ENCODE measurements at places on chromosomes 3 and 15.

- DNase-seq = no peak
Measured at GRCh38 chr15:49085696-49086459, 39.6 kb upstream of the SECISBP2L start.

DNA sequence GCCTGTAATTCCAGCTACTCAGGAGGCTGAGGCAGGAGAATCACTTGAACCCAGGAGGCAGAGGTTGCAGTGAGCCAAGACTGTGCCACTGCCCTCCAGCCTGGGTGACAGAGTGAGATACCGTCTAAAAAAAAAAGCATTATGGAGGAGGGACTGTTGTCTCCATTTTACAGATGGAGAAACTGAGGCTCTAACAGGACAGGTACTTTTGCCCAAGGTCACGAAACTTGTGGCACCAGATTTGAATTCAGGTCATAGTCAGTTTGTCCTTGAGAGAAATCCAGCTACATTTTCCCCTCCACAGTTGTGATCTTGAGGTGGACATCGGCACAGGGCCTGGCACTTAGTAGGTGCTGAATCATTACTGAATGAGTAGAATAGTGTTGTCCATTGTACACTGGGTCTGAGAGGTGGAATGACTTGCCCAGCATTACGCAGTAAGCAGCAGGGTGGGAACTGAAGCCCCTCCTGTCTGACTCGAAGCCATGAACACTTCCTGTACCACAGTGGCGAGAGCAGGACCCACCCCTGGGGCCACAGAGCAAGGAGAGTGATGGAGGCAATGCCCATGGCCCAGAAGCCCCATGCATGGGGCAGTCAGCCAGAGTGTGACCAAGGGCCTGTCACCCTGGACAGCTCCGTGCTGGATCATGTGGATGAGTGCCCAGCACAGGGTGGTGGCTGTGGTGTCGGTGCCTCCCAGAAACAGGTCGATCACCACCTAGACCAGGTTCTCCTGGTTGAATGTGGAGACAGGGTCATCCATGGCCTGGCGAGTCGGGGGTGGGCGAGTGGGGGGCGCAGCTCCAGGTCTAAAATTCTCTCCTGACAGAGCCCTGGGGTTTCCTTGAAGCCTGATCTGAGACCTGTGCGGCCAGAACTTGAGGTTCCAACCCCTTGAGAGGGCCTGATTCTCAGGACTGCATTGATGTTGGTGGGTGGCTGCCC is 20.4 kb upstream of the PARL start:
- DNase-seq = no peak

DNA sequence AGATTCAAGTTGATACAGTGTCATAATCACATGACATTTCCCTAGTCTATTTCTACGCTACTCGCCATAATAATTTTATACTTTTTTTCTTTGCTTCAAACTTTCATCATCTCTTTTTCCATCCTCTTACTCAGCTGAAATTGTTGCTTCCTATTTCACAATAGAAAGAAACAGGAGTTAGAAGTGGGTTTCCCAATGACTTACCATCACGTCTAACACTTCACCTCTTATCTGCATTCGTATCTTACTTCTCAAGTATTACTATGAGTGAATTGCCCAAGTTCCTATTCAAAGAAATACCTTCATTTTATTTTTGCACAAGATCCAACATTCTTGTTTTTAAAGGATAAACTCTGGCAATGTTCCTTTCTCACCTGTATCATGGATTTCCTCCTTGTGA is 1539.9 kb downstream of the SI start:
- DNase-seq = no peak

DNA sequence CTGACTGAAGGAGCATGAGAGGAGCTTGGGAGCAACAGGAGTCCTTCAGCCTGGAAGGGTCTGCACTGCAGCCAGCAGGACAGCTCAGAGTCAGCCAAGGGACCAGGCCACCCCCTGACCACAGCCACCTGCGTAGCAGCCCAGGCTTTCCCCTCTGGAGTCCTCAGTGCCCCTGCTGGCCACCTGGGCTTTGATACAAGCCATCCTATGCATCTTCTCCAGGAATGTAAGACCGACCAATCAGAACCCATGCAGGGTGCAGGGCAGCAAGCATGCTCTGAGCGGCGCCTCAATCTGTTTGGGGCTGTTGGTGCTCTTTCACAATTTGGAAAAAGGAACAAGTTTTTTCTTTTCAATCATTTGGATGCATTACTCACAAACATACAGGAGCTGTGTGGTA is 52.0 kb downstream of the DZIP1L start:
- DNase-seq = no peak

DNA sequence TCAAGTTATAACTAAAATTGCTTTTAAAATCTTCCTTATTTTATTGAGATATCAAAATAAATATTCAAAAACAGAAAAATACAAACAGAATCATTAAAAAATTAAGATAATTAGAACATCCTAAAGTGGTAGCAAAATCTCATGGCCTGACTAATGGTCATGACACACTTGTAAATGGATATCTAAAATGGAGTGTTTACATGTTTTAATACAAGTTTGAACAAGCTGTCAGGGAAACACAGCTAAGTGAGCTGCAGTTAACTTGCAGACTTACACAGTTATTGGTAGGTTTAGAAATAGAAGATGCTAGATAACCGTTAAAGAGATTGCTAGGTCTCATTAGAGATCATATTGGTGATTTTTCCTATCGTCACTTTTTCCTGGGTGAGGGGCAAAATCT is 242.3 kb downstream of the LPP start:
- no peak for DNase-seq

DNA sequence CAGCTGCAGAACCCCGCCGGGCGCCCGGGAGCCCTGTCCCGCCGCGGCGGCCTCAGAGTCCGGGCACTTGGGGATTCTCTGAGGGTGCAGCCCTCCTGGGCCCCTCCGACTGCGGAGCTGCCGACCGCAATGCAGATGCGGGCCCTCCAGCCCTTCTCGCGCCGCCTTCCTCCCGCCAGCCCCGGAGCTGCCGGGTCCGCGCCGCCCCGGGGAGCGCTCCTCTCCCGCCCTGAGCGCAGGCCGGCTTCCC is 320 bp upstream of the ACAN start:
- no peak for DNase-seq

- no peak for DNase-seq
Measured at GRCh38 chr3:39468108-39468436, 592 bp downstream of the MOBP start.

- no peak for DNase-seq
Measured at GRCh38 chr15:83914906-83915305, 261.0 kb downstream of the ADAMTSL3 start.

DNA sequence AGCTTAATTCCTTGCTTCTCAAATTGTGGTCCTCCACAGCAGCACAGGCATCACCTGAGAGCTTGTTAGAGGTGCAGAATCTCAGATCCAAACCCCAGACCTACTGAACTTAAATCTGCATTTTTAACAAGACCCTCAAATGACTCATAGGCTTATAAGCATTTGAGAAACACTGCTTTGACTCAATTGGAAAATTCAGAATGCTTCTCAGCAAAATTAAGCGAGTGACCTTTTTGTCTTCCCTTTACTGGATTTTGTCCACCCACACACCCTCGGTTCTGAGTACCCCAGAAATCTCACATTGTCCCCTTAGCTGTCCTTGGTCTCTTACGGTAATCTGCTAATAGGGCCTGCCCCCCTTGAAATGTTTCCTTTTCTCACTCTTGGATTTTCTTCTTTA is 17.9 kb downstream of the CD80 start:
- no peak for DNase-seq

- no peak for DNase-seq
Measured at GRCh38 chr15:34275721-34276120, 50.9 kb downstream of the EMC4 start.

DNA sequence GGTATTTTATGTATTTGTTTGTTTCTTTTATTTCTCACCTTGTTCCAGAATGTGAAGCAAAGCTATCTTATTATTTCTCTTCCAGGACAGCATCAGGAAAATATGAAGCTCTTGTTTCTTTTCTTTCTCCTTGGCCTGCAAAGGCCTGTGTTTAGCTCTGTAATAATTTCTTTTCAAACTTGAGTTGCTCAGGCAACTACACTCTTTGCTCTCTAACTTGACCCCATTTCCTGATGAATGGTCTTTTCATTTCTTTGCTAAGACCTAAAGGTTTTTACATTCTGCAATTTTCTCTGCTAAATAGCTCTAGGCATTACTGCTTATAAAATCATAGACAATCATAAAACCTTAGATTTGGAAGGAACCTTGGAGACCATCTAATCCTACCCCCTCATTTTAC is 26.2 kb upstream of the ZNF770 start:
- DNase-seq = no peak

- DNase-seq = no peak
Measured at GRCh38 chr3:155697542-155697941, 47.3 kb downstream of the PLCH1 start.

DNA sequence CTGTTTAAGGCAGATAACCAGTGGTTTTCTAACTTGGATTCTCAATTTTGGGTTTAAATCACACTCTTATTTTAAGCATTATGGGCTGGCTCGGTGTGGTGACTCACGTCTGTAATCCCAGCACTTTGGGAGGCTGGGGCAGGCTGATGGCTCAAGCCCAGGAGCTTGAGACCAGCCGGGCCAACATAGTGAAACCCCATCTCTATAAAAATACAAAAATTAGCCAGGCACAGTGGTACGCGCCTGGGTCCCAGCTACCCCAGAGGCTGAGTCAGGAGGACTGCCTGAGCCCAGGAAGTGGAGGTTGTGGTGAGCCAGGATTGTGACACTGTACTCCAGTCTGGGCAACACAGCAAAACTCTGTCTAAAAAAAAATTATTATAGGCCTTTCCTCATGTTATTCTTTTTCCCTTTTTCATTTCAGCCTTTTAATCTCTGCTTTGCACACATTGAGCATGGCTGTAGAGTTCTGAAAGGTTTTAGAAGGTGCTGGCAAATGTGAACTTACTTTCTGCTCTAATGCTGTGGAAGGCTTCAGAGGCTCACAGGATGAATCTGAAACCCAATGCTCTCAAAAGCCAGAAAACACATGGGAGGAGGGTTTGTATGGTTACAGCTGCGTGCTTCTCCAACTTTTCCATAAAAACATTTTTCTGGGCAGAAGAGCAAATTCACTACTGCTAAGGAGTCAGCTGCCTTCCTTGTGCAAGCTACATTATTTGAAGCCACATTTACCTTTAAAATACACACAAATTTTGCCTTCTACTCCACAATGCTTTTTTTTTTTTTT is 32.5 kb downstream of the CHAC1 start:
- DNase-seq = no peak

DNA sequence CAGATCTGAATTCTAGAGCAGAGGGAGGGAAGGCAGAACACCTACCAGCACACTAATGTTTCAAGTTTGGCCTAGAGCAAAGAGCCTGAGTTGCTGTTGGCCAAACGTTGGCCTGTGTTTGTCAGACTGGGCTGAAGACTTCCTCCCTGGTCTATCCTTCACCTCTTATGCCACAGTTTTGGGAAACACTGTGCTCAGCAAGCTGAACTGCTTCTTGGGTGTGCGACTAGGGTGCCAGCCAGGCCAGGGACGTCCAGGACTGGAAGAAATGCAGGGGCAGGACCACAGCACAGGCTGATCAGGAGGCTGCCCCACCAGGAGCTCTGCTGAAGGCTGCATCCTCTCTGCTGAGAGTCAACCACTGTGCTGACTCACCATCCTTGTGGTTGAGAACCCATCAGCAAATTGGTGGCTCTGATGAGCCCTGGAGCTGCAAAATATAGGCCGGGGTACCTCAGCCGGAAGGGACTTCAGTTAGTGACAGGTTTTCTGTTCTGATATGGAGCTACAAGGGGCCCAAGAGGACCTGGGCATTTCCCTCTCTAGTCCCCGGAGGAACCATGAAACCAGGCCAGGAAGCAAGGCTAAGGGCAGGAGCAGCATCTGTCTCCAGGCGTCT is 131.6 kb upstream of the RASGRP1 start:
- no peak for DNase-seq

DNA sequence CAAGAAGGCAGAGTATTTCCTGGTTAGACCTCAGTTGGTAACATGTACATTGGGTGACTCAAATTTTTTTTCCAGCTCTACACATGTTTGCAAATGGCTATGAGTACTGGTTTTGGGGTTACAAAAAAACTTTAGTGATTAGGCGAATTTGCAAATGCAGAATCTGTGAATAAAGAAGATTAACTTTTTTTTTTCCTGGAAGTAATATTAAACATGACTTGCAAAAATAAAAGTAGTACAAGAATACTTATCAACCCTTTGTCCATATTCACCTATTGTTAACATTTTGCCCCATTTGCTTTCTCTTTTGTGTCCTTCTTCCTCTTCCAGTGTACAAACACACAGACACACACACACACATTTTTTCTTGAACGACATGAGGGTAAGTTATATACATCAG is 47.6 kb upstream of the RYK start:
- no peak for DNase-seq

DNA sequence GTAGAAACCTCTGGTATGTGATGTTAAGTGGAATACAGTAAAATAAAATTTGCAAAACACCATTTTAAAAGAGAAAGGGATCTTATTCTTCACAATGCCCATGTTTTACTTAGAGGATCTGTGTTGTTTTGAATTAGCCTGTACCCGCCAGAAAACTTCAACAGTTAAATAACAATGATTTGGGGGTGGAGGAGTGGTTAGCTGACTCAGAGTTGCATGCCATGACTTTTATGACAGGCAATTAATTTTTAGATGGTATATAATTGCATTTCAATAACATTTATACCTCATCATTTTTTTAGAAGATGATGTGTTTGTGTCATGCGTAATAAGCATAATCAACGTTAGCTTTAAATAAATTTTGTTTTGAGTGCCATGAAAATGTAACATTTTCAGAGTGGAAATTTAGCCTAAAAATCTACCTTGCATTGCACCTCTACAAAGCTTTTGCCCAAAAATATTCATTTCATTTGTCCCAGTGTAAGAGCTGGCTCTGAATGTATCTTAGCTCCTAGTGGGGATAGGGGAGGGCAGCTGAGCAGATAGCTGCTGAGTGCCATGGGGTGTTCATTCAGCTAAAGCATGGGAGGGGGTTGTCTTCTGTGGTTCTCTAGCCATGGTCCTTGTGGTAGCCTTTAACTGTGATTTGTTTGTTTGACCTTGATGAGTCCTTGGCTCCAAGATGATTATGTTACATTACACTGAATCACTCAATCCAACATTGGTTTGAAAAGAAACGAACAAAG is 379.8 kb downstream of the LPP start:
- no peak for DNase-seq

GRCh38 chr15:79674124-79674465 is 222.7 kb downstream of the MTHFS start:
- DNase-seq = no peak

- DNase-seq = no peak
Measured at GRCh38 chr3:101351829-101352228, 31.5 kb upstream of the IMPG2 start.

Measured in left ventricle myocardium inferior (tissue), 1 donor.